Smooth muscle cell of the brain vasculature (primary cell): ENCODE measurements at places on chromosomes 6 and 20.
A peak's percentile ranks its signal among the peaks of the same experiment; 100 is the strongest.

DNA sequence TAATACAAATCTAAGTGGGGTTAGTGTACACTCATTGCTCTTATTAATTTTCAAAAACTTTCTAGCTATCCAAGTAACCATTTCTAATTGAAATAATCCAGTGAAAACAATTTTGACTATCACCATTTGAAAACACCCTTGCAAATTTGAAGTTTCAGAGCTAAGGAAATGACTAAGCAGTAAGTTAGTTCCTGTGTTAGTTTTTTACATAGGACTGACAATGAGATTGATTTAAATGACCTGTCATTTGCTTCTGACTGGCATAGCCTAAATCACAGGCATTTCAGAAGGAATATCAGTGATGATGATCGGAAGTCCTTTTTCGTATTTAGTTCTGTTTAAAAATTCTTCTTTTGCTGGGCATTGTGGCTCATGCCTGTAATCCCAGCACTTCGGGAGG lies 27.0 kb downstream of the STK4 start:
- no peak for DNase-seq

- DNase-seq: no peak
These were observed 808.1 kb downstream of the MAFB start for GRCh38 chr20:39880890-39881289.

GRCh38 chr6:148516217-148516616 lies 173.6 kb downstream of the SASH1 start:
- no peak for DNase-seq

DNA sequence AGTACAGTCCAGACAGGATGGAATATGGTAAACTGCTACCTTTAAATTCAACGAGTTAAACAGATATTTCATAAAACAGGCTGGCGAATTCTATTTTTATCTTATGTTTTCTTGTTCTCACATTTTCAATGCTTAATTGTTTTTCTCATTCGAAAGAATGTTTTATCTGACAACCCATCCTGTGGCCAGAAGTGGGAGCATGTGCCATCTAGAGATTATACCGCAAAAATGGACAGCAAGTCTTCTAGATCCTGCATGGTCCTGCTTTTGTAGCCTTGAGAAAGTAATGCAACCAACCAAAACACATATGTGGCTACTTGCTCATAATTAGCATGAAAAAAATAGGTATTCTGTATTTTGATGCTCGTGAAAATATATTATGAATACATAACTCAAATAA lies 30.7 kb downstream of the TUBB2B start:
- no peak for DNase-seq

GRCh38 chr6:163776196-163776905 lies 361.8 kb downstream of the QKI start:
- DNase-seq: no peak

DNA sequence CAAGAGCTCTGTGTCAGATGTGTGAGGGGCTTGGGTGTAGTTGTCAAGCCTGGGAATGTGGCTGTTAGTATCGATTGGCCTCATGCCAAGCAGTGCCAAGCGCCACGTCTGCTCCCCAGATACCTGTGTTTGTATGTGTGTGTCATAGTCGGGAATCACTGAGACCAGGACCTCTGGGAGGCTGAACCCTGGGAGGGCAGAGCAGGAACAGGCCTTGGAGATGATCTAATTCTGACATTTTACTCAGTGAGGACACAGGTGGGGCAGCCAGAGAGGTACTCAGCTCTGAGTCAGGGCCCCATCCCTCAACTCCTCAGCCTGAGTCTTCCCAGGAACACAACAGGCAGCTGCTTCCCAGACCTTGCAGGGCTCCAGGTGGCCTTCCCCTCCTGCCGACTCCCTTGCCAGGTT lies 51.2 kb upstream of the FANCE start:
- no peak for DNase-seq

DNA sequence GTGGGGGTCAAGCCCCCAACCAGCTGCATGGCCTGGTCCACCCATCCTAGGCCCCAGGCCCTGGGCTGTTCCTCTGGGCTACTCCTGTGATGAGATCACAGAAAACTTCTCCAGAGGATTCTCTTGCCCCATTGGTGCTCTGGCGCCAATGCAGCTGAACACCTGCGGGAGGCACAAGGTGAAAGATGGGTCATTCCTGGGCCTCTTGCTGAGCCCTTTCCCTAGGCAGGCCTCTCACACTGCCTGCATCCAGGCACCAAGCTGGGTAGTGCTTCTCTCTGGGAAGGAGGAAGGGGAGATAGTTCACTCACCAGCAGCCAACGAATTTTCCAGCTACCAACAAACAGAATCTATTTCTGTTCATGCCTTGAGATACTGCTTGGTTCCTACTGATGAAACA lies 142.1 kb downstream of the PXDC1 start:
- no peak for DNase-seq

DNA sequence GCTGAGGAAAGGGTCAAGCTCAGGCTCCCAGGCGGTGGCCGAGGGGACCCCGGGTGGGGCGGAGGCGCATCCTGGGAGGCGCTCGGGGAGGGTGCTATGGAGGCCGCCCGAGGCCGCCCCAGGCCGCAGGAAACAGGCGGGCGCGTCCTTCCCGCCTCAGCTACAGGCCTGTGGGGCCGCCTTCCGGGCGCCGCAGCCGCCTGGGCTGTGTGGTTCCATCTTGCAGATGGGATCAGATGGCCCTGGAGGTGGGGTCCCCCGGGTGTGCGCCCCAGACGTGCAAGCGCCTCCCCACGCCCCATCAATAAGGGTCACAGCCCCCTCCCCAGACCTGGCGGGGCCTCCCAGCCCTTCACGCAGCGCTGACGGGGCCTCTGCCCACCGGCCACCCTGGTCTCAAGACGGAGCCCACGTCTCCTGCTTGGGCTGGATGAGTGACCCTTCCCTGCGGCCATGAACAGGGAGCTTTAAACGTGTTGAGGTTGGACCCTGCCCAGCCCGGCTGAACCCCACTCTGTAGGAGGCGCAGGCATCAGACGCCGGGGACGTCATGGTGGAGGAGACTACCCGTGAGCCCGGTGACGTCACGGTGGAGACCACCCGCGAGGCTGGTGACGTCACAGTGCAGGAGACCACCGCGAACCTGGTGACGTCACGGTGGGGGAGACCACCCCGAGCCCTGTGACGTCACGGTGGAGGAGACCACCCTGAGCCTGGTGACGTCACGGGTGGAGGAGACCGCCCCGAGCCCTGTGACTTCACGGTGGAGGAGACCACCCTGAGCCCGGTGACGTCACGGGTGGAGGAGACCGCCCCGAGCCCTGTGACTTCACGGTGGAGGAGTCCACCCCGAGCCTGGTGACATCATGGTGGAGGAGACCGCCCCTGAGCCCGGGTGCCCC lies 267.0 kb downstream of the DLL1 start:
- DNase-seq: no peak

GRCh38 chr20:15831201-15831600 lies 742.0 kb downstream of the KIF16B start:
- no peak for DNase-seq

DNA sequence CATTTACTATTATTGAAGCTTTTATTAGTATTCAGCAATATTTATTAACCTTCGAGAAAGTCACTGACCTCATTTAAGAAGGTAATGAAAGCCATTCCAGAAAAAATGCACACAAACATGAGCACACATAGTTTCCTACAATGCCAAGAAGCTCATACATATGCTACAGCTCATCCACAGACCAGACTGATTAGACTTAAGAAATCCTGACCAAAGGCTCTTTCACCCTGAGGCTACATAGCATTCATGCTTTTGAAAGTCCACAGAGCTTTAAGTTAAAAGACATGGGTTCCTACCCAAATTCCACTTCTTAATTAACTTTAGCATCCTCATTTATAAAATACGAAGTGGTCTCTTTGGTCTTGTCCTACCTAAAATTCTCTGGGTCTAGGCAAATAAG lies 430.4 kb downstream of the TBC1D32 start:
- DNase-seq: no peak

DNA sequence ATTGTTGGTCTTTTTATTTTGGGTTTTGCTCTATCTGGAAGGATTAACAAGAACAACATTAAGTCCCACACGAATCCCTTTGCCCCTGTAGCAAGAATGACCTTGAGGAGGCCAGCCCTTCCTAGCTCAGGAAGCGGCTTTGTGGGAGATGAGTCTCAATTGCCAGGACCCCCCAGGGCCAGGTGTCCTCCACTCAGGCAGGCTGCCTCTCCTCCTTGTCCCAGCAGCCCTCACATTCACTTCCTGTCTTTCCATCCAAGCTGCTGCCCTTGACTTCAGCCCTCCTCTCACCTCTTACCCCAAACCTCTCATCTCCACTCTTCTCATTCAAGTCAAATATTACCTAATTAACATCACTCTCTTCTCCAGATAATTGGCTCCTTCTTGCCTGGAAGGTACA lies 22.6 kb upstream of the SYNDIG1 start:
- DNase-seq: no peak

GRCh38 chr6:127879685-127880084 lies 21.2 kb downstream of the THEMIS start:
- DNase-seq: no peak

- no peak for DNase-seq
These were observed 93.6 kb upstream of the FAM8A1 start for GRCh38 chr6:17506531-17506930.

- DNase-seq: no peak
These were observed 49.3 kb upstream of the KIF13A start for GRCh38 chr6:18036781-18037180.

DNA sequence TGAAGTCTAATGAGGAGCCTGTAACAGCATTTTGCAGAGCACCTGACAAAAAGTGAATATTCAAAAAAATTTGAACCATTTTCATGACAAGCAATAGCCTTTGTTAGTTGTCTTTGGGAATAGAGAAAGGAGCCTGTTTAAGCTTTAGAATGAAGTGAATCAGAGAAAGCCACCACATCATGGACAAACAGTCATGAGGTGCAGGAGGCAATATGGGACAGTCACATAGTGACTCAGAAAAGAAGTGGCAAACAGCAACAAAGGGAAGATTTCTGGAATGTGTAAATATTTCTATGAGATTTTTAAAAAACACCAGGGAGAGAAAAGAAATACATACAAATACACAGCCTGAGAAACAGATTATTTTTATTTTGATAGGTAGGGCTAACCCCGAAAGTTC lies 6.6 kb downstream of the KLHL31 start:
- DNase-seq: no peak

GRCh38 chr6:139530561-139530960 lies 156.1 kb upstream of the CITED2 start:
- DNase-seq: no peak

GRCh38 chr20:50163570-50164317 lies 10.2 kb upstream of the PEDS1 start:
- DNase-seq: no peak

DNA sequence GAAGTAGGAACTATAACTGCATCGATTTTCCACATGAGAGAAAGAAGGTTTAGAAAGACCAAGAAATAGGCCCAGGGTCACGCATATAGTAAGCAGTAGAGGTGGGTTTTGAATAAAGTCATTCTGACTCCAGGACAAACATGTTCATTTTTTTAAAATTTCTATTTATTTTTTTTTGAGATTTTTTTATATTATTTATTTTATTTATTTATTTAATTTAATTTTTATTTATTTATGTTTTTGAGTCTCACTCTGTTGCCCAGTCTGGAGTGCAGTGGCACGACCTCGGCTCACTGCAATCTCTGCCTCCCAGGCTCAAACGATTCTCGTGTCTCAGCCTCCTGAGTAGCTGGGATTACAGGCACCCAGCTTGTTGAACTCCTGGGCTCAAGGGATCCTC lies 13.2 kb upstream of the SEC63 start:
- no peak for DNase-seq

DNA sequence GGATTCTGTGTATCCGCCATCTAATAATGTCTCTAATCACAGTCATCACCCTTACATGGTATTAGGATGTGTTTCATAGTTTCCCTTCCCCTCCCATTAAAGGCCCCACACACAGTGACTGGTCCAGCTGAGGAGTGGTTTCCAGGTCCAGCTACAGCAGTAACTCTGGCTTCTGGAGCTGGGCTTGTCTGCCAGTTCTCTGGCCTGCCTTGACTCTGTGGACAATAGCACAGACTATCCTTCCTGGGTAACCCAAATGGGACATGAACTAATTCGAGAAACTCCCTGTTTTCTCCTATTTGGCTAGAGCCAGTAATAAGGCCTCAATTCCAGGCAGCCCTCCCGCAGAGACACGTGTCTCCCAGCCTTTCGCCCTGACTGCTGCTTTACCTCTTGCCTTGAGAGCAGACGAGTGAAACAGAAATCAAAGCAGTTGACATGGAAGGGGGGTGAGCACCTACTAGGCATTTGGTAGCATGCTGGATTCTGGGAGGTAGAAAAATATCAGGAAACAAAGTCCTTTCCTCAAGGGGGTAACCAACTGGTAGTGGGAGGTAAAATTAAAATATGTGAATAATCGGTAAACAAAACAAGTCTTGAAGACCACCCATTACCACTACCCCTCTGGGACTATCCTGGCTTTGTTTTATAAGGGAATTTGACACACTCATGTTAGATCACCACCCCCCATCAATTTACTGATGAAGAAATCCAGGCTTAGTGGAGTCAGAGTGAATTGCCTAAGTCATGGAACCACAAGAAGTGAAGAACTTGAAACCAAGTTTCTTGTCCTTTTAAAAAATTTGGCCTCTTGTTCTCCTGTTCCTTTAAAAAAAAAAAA lies 1.2 kb downstream of the TRAF3IP2 start:
- peak; percentile 49 for DNase-seq

- no peak for DNase-seq
These were observed 1.3 kb upstream of the SLC35D3 start for GRCh38 chr6:136920671-136921380.

GRCh38 chr6:37490536-37491170 lies 9.0 kb downstream of the CCDC167 start:
- no peak for DNase-seq

GRCh38 chr20:62614961-62615680 lies 27.2 kb upstream of the SLCO4A1 start:
- no peak for DNase-seq

- DNase-seq: no peak
These were observed 71.3 kb downstream of the MANEA start for GRCh38 chr6:95648636-95649035.
